ENCODE measurements at places on chromosomes 3 and 15. TPM values are rescaled to one million over a fixed set of nuclear protein-coding genes. Genes with fewer than 3 reads are reported as not detected.

DNA sequence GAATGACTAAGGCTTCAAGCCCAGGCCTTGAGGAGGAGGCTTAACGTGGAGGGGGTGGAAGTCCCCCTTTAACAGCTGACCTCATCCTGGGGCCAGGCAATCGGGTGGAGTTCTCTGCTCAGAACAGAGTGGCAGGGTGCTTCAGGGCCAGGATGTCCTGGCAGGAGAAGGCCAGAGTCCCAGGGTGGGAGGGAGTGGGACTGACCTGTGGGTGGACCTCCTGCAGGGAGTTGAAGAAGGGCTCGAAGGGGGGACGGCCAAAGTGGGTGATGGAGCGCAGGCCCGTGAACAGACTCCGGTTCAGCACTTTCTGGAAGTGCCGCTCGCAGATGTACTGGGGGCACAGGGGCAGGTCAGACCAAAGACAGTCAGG, 19.6 kb downstream of the DUOX2 start:
- no peak for DNase-seq

- DNase-seq, result no peak
These were observed 94.1 kb downstream of the FAM43A start for GRCh38 chr3:194779729-194780224.

DNA sequence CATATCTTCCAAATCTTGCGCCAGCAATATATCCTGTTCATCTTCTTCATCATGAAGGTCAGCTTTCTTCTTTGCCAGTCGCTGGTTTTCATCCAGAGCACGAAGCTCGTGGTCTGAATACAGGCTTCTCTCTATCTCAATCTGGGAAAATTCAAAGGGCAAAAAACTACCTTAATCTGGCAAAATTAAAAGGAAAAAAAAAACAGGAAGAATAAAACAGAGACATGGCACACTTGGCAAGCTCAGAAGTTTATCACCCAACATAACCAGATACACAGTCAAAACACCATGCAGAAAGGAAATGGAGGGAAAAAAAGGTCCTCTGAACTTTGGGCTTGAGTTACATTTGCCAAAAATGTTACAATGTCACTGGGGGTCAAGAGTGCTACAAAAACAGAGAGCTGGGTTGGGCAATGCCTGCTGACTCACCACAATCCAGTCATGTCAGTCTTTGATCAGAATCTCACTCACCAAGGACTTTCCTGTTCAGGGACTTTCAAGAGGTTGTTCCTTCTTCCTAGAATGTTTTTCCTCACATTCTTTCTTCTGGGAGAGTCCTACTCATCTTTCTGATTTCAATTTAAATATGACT, 1.5 kb downstream of the MRPL46 start:
- DNase-seq, result no peak

GRCh38 chr3:178684881-178685590, 148.8 kb downstream of the KCNMB2 start:
- no peak for DNase-seq

DNA sequence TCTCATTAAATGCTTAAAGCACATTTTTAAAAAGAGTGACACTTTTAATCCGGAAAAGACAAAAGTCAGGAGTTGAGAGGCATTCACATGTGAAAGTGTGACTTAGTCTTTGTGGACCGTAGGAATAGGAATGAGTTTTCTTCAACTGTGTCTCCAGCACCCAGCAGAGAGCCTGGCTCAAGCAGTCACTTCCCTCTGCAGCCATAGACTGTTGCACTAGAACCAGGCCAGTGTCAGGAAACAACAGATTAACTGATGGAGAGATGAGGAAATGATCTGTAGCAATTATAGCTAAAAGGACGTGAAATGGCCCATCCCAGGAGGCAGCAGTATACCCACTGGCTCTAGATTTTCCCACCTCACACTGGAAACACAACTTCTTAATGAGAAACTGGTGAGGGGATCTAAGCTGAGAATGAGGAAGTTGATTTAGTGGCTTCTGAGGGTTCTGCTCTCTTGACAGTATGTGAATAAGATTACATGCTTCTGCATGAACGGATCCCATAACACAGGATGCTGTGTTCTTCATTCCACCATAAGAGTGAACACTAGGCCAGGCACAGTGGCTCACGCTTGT, 19.8 kb downstream of the CFAP92 start:
- no peak for DNase-seq

SEMA6D gene
- total RNA-seq, result not detected

Measured in activated T-cell treated with anti-CD3 and anti-CD28 coated beads, Interleukin-2, amount 50 U/mL, for 4 hours (primary cell).